NCI-H774 (cell line): ENCODE measurements at places on chromosomes 5 and 9.

DNA sequence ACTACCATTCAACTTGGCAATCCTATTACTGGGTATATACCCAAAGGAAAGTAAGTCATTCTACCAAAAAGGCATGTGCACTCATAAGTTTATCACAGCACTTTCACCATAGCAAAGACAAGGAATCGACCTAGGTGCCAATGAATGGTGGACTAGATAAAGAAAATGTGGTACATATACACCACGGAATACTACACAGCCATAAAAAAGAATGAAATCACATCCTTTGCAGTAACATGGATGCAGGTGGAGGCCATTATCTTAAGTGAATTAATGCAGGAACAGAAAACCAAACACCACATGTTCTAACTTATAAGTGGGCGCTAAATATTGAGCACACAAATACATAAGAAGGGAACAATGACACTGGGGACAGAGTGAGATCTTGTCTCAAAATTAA is 65.8 kb upstream of the SUB1 start:
- no peak for DNase-seq

GRCh38 chr5:134101686-134102439 is 12.6 kb upstream of the TCF7 start:
- peak; percentile 11 for DNase-seq

- DNase-seq: no peak
These were observed 76.1 kb downstream of the G3BP1 start for GRCh38 chr5:151847871-151848270.

- no peak for DNase-seq
These were observed 43.6 kb upstream of the TRMT10B start for GRCh38 chr9:37710046-37710445.

DNA sequence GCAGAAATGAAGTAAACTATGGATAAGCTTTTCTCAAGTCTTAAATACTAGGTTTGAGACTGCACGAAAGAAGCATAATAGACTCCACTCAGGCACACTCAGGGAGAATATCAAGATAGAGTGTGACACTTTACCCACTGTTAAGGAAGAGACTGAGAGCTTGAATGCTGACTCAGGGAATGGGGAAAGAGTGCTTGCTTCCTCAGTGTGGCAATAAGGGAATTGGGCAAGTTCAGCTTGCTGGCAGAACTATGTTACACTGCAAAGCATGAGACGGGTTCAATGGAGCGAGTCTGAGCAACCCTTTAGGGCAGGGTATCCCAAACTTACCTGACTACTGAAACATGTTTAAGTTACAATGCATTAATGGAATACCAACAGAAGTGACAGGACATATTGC is 237.7 kb upstream of the MEF2C start:
- DNase-seq: no peak

GRCh38 chr9:109956717-109957440 is 176.9 kb downstream of the PALM2AKAP2 start:
- DNase-seq: no peak

DNA sequence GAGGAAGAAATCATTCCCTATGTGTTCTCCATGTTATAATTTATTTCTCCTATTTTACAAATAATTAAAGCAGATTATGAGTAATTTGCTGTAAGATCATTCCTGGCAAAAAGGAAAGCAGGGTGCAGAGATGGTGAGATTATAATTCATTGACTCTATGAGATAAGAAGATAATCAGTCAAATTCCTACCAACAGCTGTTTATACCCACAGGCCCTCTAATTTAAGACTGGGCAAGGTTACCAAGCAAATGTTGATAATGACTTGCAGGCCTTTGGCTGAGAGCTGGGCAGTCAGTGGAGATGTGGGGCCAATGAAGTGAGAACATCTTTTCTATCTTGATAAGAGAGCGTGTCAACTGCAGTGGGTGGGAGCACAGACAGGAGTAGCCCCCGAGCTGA is 222.7 kb downstream of the ICE1 start:
- no peak for DNase-seq

DNA sequence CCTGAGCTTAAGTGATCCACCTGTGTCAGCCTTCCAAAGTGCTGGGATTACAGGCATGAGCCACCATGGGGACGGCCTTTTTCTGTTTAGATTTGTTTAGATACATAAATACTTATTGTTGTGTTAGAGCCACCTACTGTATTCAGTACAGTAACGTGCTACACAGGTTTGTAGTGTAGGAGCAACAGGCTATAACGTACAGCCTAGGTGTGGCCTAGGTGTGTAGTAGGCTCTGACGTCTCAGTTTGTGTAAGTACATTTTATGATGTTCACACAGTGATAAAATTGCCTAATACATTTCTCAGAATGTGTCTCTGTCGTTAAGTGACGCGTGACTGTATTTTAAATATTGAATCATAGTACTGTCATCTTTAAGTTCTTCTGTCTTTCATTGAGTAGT is 84.1 kb downstream of the MELK start:
- no peak for DNase-seq

- no peak for DNase-seq
These were observed 16.3 kb upstream of the SEMA5A start for GRCh38 chr5:9562141-9562540.
